Nucleus accumbens (tissue), 56 donors: ENCODE measurements at places on chromosomes 13 and 19.

- DNase-seq = no peak
These were observed 34.2 kb downstream of the TSHZ3 start for GRCh38 chr19:31314849-31315629.

DNA sequence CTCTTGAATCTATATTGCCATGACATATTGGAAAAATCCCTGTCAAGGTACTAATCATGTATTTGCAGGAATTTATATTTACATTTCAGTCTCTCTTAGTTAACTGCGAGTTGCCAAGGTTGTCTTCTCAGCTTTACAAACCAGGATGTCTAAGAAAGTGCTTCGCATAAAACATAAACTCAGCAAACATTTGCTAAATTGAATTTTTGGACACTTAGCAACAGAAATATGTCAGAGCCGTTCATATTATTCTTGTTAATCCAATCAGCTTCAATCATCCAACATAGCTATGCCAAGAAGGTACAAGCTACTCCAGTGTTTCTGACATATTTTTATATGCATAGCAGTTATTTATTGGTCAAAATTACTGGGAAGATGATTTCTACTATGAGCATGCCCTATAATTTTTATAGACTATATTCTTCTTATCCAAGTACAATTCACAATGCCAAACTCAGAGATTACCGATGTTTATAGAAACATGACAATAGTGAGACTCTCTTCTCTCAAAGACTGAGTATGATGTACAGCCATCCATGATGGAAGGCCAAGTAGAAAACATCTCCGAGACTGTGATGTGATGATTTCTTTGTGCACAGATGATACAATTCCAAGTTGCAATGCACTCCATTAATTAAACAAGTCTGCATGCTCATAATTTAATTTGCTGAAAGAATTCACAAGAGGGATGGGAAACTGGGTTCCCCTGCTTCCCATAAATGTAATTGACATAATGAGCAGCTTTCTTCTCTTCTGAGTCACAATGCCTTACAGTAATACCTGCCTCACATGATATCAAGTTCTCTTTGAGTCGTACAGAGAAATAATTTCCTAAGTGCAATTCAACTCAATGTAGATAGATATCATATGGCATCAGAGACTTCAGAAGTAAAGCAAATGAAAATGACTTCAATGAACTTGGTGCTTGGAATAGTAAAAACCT lies 776.3 kb downstream of the EFNB2 start:
- no peak for DNase-seq

- DNase-seq = no peak
These were observed 430 bp downstream of the ZNF358 start for GRCh38 chr19:7516333-7516732.

GRCh38 chr19:33416307-33417215 lies 43.1 kb downstream of the CEBPG start:
- peak; percentile 13 for DNase-seq

GRCh38 chr13:74629985-74630384 lies 495.8 kb upstream of the KLF12 start:
- DNase-seq = no peak

DNA sequence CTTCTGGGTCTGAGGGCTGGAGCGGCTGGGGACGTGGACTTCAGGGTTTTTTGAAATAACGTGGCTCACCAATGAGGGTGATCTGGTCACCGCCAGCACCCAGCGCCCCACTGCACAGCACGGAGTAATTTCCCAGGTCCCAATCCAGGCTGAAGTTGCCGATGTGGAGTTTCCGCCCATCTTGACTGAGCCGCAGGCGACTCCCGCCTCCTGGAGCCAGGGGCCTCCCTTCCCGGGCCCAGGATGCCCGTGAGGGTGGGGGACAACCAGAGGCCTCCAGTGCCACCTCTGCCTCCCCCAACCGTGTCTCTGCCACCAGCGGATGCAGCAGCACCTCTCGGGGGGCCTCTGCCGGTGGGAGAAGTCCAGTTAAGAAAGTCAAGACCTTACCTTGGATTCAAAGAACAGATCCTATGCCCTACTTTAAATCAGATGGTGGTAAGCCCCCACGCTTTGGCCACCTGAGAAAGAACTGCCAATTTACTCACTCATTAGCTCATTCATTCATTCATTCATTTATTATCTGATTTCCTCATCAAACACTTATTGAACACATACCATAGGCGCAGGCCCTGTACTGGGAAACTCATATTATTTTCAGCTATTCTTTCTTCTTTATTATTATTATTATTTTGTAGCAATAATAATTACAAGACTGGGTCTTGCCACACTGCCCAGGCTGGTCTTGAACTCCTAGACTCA lies 3.9 kb downstream of the VSIG10L start:
- DNase-seq = no peak

GRCh38 chr13:20873348-20873747 lies 29.2 kb downstream of the XPO4 start:
- no peak for DNase-seq

DNA sequence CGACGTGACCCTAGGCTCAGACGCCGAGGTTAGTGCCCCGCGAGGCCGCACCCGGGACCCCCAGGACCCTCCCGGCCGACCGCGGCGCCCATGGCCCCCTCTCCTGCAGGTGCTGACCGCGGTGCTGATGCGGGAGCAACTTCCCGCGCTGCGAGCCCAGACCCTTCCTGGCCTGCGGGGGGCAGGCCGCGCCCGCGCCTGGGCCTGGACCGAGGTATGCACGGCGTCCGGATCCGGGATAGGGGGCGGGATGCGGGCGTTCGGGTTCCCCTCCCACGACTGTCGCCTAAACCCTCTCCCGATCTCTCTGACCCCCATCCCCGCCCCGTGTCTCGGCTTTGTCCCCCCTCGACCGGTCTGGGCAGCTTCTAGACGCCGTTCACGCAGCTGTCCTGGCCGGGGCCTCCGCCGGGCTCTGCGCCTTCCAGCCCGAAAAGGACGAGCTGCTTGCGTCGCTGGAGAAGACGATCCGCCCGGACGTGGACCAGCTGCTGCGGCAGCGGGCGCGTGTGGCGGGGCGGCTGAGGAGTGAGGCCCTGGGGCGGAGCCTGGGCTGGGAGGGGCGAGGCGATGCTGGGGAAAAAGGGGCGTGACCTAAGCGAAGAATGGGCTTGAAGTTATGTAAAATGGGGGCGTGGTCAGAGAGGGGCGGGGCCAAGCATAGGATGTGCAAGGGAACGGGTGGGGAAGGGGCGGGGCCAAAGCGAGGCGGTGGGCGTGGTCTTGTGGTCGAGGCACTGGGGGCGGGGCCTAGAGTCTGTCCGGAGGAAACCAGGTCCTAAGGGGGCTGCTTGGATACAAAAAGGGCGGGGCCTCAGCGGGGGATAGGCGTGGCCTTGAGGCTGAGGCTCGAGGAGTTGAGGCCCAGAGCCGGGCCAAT lies 16.0 kb upstream of the COLGALT1 start:
- peak; percentile 87 for DNase-seq

GRCh38 chr13:95740979-95741320 lies 64.0 kb downstream of the DNAJC3 start:
- no peak for DNase-seq

- DNase-seq = no peak
These were observed 36.3 kb downstream of the STOML3 start for GRCh38 chr13:38954291-38954690.

GRCh38 chr13:100315522-100315921 lies 226.6 kb downstream of the PCCA start:
- DNase-seq = no peak

DNA sequence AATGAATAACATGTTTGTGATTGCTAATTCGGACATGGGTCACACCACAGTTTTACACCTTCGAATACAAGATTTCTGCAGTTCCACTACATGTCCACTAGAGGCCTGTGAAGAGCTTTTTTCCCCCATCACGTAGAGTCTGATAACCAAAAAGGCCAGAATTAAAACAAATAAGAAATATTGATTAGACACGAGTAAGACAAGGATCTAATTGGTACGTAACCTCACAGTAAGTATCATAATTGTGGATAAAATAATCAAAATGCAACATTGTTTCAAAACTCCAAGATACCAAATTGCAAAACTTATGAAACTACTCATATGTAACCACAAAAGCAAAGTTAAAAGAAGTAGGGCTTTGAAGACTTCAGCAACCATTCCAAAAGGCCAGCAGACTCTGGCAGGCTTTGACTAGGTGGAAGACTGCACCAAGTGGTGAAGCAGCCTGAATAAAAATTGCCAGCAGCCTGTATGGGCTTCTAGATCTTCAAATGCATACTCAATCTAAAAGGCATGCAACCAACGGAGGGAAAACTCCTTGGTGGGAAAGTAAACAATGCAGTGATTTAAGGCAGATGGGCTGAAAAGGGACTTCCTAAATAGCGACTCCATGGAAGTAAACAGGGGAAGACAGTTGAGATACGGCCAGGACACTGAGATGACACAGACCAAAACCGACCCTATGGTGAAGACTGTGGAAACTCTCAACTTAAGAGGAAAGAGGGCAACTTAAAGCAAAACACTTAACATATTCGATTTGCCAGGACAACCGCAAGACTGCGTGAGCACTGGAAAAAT lies 56.7 kb downstream of the STARD13 start:
- no peak for DNase-seq

DNA sequence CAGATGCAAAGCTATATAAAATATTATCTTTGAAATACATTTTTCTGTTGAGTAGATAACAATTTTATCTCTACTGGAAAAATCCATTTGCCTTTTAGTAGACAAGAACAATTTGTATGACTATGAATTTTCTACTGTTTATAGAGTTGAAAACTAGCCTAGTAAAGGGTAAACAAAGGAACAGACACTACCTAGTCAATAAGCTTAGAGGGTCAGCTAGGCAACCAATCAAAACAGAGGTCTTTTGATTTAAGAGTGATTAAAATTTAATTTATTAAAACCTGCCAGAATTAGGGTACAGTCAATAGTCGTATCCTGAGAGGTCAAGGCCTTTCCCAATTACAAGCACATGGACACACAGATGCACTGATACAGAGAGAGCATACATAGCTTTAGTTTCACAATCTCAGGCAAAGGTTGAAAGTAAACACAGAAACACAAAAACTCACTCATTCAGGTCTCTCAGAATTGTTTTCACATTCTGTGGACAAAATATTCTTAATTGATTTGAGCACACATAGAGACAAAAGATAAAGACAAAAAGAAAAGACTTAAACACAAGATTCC lies 24.5 kb upstream of the GPC6 start:
- DNase-seq = no peak

DNA sequence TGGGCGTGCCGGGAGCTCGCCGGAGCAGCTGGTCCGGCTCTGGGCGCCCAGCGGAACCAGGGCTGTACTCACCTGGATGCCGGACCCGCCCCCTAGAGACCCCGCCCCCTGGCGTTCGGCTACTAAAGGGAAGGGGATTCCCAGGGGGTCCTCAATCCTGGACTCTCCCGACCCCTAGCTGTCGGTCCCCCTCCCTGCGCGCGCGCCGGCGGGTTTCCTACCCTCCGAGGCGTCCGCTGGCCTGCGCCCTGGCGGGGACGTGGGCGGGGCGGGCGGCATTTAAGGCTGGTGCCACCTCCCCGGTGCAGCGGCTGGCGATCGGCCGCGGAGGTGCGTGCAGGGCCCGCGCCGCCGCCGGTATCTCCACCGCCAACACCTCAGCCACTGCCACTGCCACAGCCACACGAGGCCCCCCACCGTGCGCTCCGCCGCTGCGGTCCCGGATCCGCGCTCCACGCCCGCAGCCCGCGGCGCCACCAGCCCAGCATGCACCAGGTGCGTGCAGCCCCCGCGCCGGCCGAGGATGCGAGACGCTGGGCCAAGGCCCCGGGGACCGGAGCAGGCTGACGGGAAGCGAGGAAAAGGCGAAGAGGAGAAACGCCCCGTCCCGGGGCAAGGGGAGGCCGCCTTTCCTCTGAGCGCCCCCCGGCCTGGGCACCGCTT lies at the start of gene ATP12A:
Gene ATP12A (plus strand): TSS at position 151 of the 663 bp plus-strand sequence. CDS start 336 bp downstream, at position 487.
- DNase-seq = no peak

- DNase-seq = no peak
These were observed 12.9 kb downstream of the NACC1 start for GRCh38 chr19:13130886-13131490.

DNA sequence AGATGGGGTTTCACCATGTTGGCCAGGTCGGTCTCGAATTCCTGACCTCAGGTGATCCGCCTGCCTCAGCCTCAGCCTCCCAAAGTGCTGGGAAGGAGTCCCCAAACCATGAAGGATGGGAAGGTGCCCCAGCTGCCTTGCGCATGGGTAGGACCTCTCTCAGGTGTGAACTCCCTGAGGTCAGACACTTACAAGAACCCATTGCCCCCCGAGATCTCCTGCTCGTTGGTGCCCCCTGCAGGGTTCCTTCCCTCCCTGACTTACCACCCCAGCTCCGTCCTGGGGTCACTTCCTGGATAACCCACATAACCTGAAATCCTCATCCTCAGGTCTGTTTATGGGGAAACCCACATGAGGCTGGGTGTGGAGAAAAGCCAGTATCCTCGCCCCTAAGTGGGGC lies 41.7 kb downstream of the UNC13A start:
- no peak for DNase-seq

DNA sequence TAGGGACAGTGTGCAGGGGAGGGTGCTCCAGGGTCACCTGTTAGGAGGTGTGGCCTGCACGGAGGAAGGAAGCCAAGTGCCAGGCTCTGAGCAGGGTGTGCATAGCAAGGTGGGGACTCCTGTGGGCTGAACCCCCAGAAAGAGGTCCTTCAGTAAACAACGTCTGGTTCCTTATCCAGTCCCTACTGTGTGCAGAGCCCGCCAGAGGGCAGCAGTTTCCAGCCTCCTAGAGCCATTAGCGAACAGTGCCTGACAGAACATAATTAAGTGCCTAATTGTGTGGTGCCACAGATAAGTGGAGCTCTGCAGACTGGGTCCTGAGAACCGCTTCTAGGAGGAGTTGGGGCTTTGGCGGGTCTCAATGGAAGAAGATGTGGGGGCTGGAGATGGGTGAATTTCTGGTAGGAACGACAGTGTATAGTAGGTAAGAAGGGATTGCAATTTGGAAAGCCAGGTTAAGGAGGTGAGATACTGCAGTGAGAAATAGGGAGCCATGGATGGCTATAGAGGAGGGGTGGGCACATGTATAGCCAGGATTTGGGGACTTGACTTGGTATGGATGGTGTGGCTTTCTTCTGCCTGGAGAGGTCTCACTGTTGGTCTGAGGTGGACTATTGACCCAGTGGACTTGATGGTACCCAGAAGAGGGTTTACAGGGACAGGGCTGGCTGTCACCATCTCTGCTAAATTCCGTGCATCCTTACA lies 323.1 kb downstream of the ZNF536 start:
- DNase-seq = no peak

GRCh38 chr19:17953316-17953801 lies 13.5 kb upstream of the KCNN1 start:
- no peak for DNase-seq

- DNase-seq = no peak
These were observed 17.9 kb downstream of the RCBTB1 start for GRCh38 chr13:49567491-49567890.

GRCh38 chr19:46601318-46602224 lies at the start of gene CALM3:
Gene CALM3, plus strand, starts transcription at chr19:46601330. Its CDS starts 105 bp downstream, at chr19:46601435.
- peak; percentile 53 for DNase-seq

GRCh38 chr13:58992478-58993042 lies 1171.2 kb downstream of the DIAPH3 start:
- no peak for DNase-seq
